Lower lobe of right lung (tissue), 2 donors: ENCODE measurements at places on chromosomes 13 and 19. TPM values are rescaled to one million over a fixed set of nuclear protein-coding genes. Genes with fewer than 3 reads are reported as not detected.

DNA sequence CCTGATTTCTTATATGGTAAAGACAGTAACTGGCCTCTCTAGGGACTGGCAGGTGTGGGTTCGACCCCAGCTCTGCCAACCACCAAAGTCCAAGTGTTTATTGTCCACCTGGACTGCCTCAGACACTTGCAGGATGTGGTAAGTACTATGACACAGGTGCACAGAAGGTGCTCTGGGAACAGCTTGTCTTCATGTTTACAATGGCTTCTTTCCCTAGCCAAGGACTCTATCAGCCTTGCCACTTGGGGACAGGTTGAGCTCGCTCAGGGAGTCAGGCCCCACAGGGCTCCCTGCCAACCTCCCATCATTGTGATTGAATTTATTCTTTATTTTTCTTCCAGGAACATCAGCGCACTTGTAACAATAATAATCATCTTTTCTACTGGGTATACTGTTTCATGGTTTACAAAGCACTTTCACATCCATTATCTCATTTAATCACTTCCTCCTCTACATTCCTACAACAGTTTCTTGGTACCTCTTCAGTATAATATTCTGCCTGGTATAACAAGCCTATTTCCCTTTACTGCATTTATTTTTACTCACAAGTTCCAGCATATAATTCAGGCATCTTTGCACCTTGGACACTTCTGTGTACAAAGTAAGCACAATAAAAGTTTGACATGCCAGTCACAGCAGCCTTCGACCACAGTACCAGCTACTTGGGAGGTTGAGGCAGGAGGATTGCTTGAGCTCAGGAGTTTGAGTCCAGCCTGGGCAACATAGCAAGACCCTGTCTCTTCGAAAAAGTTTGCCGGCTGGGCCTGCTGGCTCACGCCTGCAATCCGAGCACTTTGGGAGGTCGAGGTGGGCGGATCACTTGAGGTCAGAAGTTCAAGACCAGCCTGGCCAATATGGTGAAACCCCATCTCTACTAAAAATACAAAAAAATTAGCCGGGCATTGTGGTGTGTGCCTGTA lies 24.2 kb upstream of the GATAD2A start:
- DNase-seq, result peak; percentile 70

DNA sequence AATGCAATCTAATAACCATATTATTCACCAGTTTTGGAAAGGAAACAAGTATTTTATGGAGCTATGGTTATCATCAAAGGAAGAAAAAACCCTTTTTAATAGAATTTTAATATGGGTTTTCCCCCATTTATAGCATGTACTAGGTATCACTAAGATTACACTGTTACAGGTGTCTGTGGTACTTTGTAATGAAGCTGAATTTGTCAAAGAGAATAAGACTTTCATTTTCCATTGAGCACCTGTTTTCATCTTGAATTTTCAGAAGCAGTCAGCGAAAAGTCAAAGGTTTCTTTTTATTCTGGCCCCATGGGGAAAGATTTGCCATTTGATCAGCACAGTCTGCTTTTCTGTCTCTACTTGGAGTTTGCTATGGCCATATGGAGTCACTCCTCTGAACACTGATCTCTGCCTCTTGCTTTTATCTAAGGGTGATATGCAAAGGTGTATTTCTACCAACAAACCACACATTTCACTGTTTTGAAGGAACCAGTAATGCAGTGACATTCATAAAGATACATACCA lies 590.0 kb downstream of the DCT start:
- DNase-seq, result no peak

- no peak for DNase-seq
These were observed 226.6 kb downstream of the MZT1 start for GRCh38 chr13:72500851-72501250.

DNA sequence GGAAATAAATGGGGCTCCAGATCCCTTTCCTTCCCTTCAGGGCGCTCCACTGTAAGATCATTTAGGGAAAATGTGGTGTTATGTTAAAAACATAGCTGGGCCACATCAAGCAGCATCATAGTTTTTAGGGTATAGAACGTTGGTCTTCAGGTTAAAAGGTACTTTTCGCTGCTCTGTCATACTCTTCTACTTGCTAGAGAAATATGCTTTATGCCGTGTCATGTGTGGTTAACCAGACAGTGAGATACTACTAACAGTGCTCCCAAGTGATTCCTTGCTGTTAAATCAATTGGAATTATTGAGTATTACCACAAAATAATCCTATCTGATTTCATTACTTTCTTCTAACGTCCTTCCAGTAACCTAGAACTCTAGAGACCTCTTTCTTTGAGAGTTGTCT lies 1.1 kb upstream of the NDFIP2 start:
- no peak for DNase-seq

Gene DHDH
- total RNA-seq, result 1.9 TPM

Gene DGKH
- 18.7 TPM for total RNA-seq

Gene TRPC4
- 0.71 TPM for total RNA-seq
